ENCODE measurements at places on chromosomes 2 and 18.

DNA sequence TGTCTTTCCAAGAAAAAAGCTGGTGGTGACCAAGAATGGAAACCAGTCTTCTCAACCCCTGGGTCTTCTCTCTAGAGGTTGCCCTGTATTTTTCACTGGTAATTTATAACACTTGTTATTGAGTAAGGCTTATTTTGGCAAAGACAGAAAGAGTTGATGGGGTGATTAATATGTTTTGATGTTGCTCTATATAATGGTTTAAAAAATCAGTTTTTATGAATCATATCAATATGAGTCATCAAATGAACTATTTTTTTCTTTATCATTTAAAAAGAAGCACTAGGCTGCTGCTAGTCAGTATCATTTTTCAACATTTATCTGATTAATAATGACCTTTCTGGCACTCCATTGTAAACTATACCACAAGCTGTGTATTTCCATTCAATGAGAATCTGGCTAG, 1142.2 kb downstream of the LRP1B start:
- no peak for DNase-seq

GRCh38 chr18:32803568-32803967, 30.7 kb upstream of the KLHL14 start:
- DNase-seq: no peak

GRCh38 chr18:47095810-47096209, 54.5 kb downstream of the HDHD2 start:
- no peak for DNase-seq

DNA sequence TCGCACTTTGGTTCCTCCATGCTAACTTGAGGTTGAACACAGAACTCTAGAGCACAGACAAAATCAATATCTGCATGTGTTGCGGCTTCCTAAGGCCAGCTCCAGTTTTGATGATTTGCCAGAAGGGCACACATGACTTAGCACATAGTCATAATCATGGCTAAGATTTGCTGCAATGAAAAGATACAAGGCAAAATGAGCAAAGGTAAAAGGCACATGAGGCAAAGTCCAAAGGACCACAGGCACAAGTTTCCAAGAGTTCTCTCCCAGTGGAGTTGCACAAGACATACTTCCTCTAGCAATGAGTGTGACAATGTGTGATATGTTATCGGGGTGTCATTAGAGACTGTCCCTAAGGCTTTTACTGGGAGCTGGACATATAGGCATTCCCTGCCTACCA, 24.2 kb upstream of the CXXC1 start:
- DNase-seq: no peak

GRCh38 chr2:26344581-26345282, 1.2 kb upstream of the SELENOI start:
- DNase-seq: no peak

DNA sequence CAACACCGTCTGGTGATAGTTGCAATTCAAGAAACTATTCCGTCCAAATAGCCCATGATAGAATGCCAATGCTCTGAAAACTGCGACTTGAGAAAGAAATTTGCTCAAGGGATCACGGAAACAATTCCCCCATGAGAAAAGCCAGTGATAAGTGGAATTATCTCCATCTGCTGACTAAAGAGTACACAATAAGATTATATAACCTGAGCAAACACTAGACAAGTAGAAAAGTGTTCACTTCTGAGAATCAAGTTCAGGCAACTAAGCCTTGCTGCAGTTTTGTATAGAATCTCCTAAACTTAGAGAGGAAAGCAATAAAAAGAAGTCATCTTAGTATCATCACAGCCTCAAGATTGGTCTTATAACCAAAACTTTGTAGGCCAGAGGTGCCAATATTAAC, 336.3 kb upstream of the NRXN1 start:
- no peak for DNase-seq

DNA sequence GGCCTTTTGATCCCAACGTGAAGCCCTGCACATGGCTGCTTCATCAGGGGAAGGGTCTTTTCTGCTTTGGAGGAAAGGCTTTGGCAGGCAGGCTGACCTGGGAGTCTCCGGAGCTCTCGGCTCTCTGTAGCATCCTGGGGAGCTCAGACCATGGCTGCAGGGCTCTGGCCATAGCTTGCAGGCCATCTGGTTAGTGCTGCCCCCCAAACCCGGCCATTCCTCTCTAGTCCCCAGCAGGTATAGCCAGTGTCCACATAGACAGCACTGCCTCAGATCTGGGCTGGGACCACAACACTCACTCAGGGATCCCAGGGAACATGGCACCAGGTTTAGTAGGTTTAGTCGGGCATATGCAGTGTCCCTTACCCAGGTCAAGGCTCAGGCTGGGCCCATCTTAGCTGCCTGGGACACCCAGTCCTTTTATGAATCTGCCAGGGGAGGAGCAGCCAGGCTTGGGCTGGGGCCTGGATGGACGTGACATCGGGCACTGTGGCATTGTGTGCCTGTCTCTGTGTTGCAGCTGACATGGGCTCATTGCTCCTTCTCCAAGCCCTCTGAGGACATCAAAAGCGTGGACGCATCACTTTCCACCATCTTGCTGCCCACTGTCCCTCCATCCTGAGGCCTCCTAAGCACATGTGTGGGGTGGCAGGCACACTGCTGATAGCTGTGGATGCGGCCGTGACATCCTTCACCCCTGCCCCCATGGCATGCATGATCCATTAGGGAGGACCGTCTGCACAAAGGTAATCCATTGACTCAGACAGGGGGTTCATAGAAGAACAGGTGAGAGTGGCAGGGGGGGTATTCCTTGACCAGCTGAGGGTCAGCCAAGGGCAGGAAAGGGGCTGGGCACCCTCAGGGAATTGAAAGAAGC, 19.2 kb upstream of the GPR35 start:
- DNase-seq: no peak

GRCh38 chr18:42925036-42925435, 190.4 kb downstream of the RIT2 start:
- DNase-seq: no peak

DNA sequence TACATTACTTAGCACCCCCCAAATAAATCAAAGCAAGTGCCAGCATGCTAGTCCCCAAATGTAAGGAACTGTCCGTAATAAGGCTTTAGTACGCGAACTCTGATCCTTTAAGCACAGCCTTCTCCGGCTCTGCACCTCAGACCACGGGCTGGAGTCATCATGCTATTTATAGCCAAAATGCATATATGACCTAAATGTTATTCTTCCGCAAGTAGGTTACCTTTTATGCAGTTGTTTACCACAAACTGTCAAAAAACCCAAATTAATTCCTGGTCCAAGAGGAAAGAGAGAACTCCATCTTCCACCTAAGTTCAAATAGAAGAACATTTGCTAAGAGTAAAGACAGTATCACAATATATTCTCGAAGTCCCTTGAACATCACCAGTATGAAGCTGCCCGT, 42.7 kb downstream of the ZNF516 start:
- DNase-seq: no peak

DNA sequence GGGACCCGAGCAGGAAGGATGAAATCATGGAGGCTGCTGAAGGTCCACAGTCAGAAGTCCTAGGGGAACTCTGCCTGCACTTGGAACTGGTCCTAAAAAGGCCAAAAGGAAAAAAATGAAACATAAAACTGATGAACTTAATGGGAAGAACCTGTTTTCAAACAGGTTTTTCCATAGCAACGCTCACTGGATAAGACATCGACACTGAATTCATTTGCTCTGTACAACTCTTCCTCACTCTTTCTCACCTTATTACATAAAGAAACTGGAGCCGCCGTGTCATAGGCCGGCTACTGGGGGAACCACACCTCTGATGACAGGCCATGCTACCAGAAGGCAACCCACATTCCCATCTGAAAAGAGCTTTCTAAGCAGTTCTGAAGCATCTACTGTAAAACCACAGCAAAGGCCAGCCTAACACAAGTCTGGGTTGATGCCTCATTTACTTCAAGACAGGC, 83.6 kb downstream of the FARSB start:
- no peak for DNase-seq

DNA sequence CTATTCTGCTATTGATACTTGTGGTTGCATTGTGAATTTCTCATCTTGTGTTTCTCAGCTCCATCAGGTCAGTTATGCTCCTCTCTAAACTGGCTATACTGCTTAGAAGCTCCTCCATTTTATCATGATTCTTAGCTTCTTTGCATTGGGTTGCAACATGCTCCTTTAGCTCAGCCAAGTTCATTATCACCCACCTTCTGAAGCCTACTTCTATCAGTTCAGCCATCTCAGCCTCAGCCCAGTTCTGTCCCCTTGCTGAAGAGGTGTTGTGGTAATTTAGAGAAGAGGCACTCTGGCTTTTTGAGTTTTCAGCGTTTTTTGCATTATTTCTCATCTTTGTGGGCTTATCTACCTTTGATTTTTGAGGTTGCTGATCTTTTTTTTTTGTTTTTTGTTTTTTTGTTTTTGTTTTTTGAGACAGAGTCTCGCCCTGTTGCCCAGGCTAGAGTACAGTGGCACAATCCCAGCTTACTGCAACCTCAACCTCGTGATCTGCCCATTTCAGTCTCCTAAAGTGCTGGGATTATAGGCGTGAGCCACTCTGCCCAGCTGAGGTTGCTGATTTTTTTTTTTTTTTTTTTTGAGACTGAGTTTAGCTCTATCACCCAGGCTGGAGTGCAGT, 36.0 kb downstream of the ANKRD12 start:
- no peak for DNase-seq

- DNase-seq: no peak
Measured at GRCh38 chr2:72765997-72766609, 59.7 kb downstream of the EXOC6B start.

DNA sequence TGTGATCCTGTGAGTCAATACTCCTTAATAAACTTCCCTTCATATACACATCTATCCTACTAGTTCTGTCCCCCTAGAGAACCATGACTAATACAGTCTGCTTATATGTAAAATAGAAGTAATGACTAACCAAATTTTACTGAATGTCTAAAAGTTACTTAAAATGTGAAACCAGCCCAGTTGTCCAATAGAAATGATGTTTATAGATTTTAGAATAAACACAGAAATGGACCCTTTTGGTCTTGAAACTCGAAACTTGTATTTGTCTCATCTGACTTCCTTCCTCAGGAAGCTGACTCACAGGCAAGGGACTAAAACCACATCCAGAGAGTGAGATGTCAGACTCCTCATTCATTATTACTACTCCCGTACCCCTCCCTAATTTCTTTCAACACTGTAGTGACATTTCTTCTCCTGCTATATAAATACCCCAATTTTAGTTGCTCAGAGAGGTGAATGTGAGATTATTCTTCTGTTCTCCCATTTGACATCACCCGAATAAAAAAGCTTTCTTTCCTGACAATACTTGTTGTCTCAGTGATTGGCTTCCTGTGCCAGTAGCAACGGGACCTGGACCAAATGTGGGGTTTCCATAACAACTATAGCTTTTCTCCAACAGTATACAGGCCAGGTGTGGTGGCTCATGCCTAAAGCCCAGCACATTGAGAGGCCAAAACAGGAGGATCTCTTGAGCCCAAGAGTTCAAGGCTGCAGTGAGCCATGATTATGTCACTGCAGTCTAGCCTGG, 486.0 kb downstream of the ERBB4 start:
- peak; percentile 25 for DNase-seq

GRCh38 chr2:147375073-147375472, 469.8 kb upstream of the ACVR2A start:
- no peak for DNase-seq

DNA sequence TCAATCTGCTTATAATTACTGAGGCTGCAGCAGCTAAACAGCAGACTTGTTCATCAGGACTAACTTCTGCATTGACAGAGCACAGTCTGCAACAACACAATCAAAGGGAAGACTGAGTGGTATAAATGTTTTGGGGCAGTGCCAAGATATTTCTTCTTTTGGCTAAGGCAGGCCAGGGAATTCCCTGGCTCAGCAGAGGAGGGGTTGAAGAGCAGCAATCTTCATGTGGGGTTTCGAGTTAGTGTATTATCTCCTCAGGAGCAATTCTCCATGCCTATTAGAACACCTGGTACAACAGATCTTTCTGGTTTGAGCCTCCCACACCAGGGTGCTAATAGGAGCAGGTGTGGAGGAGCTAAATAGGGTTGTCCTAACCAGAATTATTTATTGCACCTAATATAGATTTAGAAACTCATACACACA, 103.0 kb upstream of the STK17B start:
- DNase-seq: no peak

DNA sequence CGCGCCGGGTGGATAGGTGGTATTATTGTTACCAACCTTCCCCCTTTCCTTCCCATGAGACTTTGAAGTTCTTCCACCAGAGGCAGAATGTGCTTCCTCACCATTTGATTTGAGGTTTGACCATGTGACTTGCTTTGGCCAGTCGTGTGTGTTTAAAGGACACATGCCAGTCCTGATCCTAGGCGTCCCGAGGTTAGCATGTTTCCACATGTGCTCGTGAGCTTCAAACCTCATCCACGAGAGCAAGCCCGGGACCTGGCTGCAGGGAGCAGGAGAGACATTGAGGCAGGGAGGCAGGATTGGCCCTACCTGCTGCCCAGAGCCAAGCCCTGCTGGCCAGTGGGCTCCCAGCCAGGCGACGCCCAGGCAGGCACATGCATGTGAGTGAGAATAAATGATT, 27.4 kb upstream of the EDAR start:
- DNase-seq: no peak

GRCh38 chr2:45128580-45128997, 119.3 kb upstream of the SIX2 start:
- no peak for DNase-seq

GRCh38 chr2:12361506-12361905, 355.2 kb upstream of the TRIB2 start:
- DNase-seq: no peak

DNA sequence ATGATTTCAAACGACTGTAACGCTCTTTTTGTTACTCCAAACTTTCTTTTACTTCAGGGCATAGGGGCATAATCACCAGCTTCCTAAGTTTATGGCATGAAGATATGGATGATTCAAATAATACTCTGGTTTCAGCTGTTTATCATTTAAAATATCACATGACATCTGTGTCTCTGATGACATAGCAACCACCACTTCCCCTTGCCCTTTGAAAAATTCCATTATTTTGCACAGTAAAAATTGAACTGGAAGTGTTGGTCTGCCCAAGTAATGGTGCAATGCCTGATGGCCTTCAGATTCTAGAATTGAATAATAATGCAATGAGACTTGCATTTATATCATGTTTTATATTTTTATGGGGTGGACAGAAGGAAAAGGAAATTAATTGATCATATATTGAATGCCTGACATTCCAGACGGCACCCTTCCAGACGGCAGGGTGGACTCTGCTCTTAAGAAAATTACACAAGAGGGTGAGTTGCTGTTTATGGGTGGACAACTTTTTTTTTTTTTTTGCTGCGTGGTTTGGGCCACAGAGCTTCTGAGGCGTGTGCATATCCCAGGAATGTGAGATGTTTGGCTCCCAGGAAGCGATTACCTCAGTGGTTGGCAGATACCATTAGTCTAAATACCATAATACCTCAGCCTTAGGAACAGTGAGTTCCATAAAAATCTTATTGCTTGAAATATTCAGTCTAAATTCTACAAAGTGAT, 101.7 kb upstream of the ZNF521 start:
- no peak for DNase-seq

Measured in SIG-M5 (cell line).